ENCODE measurements at places on chromosomes 6 and 20. TPM values are rescaled to one million over a fixed set of nuclear protein-coding genes. Genes with fewer than 3 reads are reported as not detected.
A peak's percentile ranks its signal among the peaks of the same experiment; 100 is the strongest.

GRCh38 chr6:31558631-31559500 is 11.5 kb downstream of the NFKBIL1 start:
- peak; percentile 18 for DNase-seq

GRCh38 chr6:21325201-21325856 is 268.2 kb upstream of the SOX4 start:
- no peak for DNase-seq

Gene LAMP5
- total RNA-seq, result 1.7 TPM

DNA sequence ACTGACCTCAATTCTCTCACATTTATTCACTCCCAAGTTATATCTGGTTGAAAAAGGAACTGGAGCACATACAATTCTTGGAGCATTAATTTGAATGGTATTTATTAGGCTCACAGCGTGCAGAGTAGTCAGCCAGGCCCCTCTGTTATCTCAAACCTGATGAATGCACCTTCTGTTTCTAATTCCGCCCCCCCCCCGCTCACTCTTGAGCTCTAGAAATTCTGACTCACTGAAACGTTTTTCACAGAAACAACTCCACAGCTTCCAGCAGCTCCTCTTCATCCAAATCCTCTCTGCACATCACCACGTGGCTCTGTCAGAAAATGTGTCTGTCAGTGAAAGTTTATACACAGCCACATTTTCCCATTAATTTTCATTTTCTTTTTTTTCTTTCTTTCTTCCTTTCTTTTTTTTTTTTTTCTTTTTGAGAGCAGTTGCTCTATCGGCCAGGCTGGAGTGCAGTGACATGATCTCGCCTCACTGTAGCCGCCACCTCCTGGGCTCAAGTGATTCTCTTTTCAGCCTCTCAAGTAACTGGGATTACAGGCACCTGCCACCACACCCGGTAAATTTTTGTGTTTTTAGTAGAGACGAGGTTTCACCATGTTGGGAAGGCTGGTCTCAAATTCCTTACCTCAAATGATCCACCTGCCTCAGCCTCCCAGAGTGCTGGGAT is 109.4 kb downstream of the TBXT start:
- DNase-seq, result peak; percentile 8

DNA sequence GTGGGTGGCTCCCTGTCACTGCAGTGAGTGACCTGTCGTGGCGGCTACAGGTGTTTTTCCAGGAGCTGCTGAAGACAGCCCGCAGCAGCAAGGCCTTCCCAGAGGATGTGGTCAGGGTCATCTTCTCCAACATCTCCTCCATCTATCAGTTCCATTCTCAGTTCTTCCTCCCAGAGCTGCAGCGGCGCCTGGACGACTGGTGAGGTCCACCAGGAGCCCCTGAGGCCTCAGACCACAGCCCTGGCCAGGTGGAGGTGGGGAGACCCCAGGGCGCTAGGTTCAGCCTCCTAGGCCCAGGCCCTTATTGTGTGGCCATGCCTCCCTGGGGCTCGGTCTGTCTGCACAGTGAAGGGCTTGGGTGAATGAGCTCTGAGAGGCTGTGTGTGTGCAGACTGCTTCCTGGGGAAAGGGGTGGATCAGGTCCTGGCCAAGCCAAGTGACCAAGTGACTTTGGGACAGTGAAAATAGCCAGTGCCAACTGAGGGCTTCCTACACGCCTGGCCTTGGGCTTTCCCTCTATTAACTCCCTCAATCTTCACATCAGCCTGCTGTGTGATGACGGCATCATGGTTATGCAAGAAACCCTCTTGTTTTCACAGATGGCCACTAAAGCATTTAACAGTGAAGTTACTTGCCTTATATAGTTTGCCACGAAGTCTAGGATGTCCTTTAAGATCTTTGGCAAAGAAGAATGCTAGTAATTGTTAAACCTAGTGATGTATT is 6.4 kb downstream of the FGD2 start:
- DNase-seq, result no peak

DNA sequence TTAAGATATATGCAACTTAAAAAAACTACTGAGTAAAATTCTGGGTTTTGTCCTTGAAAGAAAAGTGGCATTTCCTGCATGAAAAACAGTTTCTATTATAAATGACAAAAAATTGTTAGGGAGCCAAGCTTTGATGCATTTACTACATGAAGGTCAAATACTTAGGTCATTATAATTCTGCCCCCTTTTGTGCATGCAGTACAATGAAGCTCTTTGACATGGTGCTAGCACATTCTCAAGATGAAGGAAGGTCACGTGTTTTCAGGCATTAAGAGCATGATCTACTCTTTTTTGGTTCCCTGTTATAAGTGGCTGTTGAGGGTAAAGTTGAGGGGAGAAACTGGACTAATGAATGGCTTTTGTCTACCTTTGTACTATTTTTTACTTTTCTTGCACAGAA is 72.7 kb downstream of the FOXO3 start:
- no peak for DNase-seq

Gene RAD21L1
- not detected for total RNA-seq

Gene RUNX2
- 1.7 TPM for total RNA-seq

DNA sequence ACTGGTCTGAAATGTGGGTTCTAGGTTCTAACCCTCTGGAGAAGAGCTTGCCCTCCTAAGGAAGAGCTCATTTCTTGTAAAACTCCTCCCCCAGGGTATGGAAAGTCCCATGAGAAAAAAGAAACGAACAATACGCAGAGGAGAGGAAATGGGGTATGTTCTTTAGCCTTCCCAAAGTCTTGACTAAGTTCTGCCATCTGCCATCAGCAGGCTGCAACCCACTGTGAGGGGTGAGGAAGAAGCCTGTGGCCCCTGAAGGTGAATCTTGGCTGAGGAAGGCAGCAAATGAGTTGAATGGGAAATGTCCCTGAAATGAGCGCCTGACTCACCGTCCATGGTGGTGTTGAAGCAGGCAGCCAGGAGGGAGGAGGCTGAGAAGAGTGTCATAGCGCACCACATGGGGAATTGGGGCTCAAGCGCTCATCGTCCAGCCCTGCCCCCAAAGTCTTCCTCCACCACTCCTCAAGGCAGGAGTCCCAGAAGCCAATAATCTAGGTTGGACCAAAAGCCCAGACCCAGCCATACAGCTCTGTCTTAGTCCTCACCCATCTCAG is 10.4 kb upstream of the MATN4 start:
- no peak for DNase-seq

- DNase-seq, result no peak
Measured at GRCh38 chr6:164347455-164347854, 932.9 kb downstream of the QKI start.

GRCh38 chr20:48359692-48360341 is 468.0 kb downstream of the PREX1 start:
- DNase-seq, result no peak

Gene RAB32
- total RNA-seq, result 19.8 TPM

DNA sequence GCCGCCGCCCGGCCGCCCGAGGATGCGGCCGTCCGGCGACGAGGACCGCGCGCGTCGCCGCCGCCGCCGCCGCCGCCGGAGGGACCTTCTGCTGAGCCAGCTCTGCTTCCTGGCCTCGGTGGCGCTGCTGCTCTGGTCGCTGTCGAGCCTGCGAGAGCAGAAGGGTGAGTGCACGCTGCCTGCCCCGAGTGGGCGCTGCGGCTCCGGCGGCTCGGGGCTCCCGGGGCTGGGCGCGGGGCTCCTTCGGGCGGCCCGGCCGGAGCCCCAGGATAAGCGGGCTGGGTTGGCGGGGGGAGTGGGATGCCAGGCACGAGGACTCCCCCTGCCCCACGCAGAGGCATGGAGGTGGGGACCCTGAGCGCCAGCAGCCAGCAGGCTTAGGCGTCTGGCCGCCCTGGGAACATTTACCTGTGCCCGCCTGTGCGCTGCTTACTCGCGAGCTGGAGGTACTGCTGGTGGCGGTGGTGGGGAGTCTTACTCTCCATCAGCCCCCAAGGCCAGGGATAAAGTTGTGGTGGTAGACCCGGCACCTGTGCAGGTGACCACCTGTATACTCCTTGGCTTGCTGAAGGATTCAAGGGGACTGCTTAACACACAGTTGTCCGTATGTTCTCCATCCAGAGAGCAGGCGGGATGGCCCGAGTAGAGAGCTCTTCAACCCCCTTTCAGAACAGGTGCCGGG is 520 bp downstream of the SLC24A3 start:
- peak; percentile 86 for DNase-seq

Gene BMP6
- total RNA-seq, result 10.7 TPM

GRCh38 chr6:73747289-73747688 is 51.3 kb downstream of the CD109 start:
- no peak for DNase-seq

DNA sequence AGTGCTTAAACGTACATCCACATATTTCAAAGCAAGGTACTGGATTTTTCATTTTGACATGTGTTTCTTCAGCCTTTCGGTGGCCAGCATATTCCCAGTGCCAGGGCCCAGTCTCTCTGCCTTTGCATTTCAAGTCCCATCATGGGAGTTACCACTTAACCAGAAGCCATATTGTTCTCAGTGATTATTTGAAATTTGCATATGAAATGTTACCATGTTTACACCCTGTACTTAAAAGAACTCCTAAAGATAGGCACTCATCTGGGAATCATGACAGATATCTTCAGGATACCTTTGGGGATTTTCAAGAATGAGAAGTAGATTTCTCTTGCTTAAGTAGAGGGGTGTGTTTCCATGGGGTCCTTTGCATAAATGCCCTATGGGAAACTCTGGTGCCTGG is 367.5 kb downstream of the NRN1 start:
- no peak for DNase-seq

GRCh38 chr20:47854687-47855212 is 69.5 kb upstream of the SULF2 start:
- no peak for DNase-seq

DNA sequence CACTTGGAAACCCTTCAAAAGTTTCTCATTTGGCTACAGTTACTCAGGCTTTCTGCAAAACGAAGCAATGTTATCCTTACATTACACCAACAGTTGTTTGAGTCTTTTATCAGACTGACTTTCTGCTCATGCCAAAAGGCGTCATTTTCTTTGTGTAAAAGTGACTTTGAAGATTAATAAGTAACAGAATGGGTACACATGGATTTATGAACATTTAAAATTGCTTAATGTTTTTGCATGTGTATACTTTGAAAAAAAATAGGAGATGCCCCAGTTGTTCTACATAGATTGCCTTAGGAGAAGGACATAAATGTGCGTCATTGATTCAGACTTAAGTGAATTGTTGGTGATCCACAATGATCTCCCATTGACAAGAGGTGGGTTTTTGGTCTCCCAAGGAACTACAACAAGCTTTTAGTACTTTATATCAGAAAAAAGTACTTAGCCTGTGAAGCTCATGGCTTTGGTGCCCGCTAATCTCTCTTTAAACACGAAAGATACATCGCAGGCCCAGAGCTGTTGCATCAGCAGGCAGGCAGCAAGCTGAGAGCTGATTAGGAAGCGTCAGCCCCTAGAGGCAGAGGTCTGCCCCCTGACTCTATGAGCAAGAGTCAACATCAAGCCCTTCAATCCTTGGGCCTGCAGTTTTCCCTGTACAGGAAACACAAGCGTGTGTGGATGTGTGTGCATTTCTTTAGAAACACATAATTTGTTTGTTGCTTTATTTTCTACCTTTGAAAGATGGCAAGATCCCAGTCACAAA is 45.9 kb downstream of the SLC22A3 start:
- no peak for DNase-seq

- DNase-seq, result peak; percentile 60
Measured at GRCh38 chr6:143964674-143965081, 43.4 kb downstream of the PLAGL1 start.

Gene BTN1A1
- not detected for total RNA-seq

Gene OOEP
- not detected for total RNA-seq

DNA sequence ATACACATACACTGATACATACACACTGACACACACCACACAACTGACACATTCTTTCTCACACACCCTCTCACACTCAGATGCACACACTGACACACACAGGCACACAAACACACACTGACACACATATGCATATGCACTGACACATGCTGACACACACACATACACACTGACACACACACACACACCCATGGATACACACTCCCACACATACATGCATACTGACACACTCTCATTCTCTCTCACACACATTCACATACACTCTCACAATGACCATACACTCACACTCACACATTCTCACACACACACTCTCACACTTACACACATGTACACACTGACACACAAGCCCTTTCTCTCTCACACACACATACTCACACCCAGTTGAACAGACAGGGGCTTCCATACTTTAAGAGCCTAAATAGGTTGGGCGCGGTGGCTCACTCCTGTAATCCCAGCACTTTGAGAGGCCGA is 236.4 kb downstream of the LRFN2 start:
- DNase-seq, result no peak

DNA sequence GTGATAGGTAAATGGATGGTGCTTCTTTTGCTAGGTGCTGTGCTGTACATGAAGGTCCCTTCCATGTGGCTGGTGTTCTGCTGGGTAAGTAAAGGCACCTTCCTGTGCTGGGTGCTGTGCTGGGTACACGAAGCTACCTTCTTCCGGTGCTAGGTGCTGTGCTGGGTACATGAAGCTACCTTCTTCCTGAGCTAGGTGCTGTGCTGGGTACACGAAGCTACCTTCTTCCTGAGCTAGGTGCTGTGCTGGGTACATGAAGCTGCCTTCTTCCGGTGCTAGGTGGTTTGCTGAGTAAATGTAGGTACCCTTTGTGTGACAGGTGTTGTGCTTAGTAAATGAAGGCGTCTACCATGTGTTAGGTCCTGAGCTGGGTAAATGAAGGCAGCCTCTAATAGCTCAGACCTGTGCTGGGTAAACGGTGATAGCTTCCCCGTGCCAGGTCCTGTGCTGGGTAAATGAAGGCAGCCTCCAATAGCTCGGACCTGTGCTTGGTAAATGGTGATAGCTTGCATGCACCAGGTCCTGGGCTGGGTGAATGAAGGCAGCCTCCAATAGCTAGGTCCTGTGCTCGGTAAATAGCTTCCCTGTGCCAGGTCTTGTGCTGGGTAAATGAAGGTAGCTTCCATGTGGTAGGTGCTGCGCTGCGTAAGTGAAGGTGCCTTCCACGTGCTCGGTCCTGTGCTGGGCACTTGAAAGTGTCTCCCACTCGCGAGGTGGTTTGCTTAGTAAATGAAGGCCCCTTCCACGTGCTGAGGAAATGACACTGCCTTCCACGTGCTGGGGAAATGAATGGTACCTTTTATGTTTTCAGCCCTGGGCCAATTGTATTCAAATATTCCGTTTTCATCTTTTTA is 115.5 kb downstream of the ERMARD start:
- DNase-seq, result no peak

- peak; percentile 22 for DNase-seq
Measured at GRCh38 chr6:52409499-52409898, 10.6 kb upstream of the EFHC1 start.

Gene ELOVL4
- total RNA-seq, result 2.7 TPM

DNA sequence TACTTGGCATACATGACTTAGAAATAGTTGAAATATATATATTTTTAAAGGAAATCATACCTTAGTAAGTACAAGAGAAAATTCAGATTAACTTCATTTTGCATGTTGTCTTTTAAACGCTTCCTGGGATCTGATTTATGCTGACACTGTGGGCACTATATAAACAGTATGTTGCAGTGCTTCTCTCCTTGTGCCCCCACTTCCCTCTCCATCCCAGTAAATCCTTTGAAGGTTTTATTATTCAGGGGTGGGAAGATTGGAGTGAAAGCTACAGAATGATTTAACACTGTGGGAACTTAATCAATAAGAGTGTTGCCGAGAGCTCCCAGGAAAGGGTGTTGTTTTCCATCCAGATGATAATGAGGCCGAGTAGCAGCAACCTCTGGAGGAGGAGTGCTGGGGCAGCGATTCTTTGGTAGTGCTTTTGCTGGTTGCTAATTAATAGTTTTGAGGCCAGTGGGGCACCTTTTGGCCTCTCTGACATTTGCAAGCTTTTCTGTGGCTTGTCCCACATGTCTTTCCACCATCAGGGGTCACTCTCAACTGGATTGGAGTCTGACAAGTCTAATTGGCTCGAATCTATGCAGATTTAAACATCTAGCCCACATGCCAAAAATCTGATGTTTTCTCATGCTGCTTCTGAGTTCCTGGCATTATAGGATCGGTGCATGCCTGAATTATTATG is 183.0 kb upstream of the MMS22L start:
- DNase-seq, result no peak

Data from tongue (tissue), 3 donors.